ENCODE measurements at places on chromosomes 2 and 18. TPM values are rescaled to one million over a fixed set of nuclear protein-coding genes. Genes with fewer than 3 reads are reported as not detected.

Gene CHRNG
- not detected for total RNA-seq

Gene CIDEA
- total RNA-seq = 1.2 TPM

Gene ANKRD53
- total RNA-seq = 0.51 TPM

Gene FIGN
- total RNA-seq = 0.23 TPM

Gene CPO
- not detected for total RNA-seq

Gene RHBDD1
- 14.3 TPM for total RNA-seq

Gene FLACC1
- total RNA-seq = 0.84 TPM

Gene REEP1
- 13.4 TPM for total RNA-seq

Gene FAHD2A
- total RNA-seq = 24.1 TPM

Gene CXCR2
- total RNA-seq = not detected

Gene TEX44
- total RNA-seq = not detected

Gene MZT2A
- 59.8 TPM for total RNA-seq

Gene APCDD1
- total RNA-seq = 0.34 TPM

Gene COL5A2
- total RNA-seq = 72.6 TPM

Gene SAG
- 0.19 TPM for total RNA-seq

Gene AP1S3
- 4.4 TPM for total RNA-seq

Gene MYOM1
- total RNA-seq = 2.2 TPM

All from dermis blood vessel endothelial cell (primary cell).